ENCODE measurements at places on chromosomes 12 and 14.

DNA sequence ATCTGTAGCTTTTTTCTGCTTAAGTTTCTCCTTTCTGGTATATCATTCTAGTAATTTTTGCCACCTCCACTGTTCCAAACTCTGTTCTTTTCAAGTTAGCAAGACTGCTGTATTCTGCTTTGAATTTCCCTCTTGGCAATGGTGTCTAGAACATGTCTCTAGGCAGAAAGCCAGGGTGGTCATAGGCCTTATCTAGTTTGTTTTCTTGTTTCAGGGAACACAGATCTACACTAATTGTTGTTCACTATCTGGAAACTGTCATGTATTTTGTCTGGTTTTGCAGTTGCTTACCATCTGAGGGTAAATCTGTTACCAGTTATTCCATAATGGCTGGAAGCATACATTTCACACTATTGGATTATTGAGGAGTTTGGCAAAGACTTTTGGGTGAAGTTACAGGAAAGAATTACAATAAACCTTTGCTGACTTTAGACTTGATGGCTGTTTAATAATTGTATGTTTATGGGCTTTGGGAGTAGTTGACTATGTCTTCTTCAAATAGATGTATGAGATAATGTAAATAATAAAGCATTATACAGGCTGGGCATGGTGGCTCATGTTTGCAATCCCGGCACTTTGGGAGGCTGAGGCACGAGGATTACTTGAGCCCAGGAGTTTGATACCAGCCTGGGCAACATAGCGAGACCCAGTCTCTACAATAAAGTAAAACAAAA, 41.4 kb downstream of the FUT8 start:
- DNase-seq = no peak

- DNase-seq = no peak
These were observed 47.9 kb downstream of the GPR135 start for GRCh38 chr14:59417311-59417710.

- no peak for DNase-seq
These were observed 62.3 kb downstream of the SINHCAF start for GRCh38 chr12:31263661-31264060.

DNA sequence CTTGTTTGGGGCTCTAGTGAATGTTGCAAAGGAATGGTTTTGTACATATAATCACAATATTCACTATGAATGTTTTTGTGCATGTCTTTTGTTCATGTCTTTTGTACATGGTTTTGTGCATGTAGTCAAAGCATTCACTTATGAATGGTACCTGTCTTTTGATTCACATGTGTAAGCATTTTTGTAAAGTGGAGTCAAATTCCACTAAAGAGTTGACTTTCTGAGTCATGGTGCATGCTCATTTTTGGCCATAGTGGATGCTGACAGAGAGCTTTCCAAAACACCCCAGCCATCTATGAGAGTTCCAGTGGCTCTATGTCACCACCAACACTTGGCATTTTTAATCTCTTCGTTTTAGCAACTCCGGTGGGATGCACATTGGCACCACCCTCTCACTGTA, 1185.9 kb upstream of the TMEM132C start:
- no peak for DNase-seq

- no peak for DNase-seq
These were observed 162.1 kb upstream of the AVPR1A start for GRCh38 chr12:63313139-63313538.

DNA sequence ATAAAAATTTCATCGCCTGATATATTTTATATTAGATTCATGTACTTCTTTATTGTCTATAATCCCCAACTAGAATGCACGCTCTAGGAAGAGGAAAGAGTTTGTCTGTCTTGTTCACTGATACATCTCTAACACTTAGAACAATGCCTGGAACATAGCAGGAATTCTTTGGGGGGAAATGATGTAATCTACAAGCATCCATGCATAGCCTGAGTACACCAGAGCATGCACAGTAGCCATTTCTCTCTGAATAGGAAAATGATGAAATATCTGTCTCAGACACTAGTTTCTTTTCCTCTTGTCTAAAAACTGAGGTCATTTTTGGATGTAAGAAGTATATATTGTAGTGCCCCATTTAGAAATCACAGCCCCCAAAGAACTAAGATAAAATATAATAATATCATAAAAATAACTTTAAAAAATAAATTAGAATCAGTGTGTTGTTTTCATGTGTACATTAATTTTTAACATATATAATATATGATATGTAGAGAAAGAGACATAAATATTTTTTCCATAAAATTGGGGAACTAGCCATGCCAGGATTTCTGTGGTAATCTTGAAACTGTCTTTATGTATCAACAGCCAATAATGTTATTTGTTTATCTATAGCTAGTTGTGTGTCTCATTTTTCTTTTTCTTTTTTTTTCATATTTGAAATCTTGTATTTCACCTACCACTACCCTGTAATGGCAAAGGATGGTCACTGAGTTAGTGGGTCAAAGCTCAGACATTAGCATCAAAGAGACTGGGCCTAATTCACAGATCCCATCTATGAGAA, 155.6 kb upstream of the TMCC3 start:
- no peak for DNase-seq

DNA sequence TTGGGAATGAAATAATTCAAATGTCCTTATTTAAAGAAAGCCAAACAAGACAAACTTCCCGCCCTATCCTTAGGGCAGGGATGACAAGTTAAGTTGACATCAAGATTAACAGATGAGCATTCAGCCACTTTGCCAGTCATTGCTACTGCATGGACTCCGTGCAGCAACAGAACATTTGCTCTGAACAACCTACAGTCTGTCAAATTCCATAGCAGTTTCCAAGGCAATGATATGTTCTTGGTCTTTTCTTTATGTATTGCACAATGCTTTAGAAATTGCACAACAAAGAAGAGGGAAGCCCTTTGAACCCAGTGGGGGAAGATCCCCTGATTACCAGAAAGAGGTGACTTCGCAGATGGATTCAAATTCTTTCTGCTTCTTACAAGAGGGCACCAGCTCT, 269.8 kb downstream of the BCAT1 start:
- DNase-seq = no peak

GRCh38 chr14:76782885-76783566, 21.8 kb downstream of the VASH1 start:
- no peak for DNase-seq

- DNase-seq = no peak
These were observed 56.2 kb upstream of the FERMT2 start for GRCh38 chr14:53006931-53007562.

GRCh38 chr14:51908086-51908485, 47.7 kb downstream of the GNG2 start:
- no peak for DNase-seq

- no peak for DNase-seq
These were observed 6.3 kb upstream of the MAP1LC3B2 start for GRCh38 chr12:116552773-116553373.

DNA sequence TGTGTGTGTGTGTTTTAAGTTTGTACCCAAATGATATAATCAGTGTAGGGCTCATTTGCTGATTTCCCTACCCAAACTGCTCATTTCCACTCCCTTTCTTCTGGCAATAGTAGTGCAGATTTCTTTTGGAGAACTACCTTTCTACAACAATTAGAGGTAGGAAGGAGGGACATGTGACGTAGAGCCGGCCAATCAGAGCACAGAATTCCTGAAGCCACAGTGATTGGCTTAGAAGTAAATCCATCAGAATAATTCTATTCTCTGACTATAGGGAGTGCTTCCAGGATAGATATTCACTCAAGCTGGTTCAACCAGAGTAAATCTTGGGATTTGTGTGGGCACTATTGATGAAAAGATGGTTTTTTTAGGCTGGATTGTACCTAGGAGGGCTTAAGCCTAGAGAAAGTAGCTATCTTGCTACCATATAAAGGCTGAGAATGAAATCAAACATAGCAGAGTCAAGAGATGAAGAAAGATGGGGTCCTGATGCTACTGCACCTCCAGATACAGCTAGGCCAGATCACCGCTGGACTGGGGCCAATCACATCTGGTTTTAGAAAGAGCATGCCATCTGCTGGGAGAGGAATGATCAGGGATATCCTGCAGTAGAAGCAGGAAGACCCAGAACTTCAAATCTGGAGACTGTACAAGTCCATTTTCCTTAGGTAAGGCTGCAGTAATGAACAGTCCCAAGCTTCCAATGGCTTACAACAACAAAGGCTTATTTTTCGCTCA, 54.1 kb upstream of the NUAK1 start:
- DNase-seq = no peak

DNA sequence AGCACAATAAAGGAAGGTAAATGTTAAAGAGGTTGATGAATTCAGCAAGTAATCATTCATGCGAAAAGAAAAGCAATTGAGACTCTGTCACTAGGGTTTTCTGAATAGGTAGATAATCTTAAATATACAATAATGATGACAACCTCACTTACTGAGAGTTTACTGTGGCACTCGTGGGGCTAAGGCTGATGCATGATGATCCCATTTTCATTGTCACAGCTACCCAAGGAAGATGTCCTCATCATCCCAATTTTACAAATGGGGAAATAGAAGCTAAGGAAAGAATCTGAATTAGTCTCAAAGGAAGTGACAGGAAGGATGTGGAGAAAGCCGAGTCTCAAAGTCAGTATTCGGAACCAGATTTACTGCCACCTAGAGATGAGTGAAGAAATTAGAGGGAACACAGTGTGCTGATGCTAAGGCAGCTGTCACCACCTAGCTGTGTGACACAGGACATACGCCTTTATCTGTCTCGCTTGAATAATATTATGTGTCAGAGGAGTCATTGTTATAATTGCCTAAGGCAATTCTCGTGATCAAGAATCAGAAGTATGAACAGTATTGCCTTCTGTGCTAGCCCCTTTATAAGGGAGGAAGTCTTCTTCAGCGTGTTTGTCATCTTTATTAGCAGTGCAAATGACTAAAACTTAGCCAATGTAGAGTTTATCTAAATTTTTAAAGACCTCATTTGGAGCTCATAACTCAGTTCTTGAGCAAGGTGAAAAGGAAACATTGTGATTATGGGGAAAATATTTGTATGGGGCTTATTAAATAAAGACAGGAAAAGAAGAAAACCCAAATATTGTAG, 63.2 kb downstream of the ERGIC2 start:
- peak; percentile 2 for DNase-seq

GRCh38 chr14:69763761-69764510, 3.0 kb upstream of the SRSF5 start:
- DNase-seq = no peak

- DNase-seq = no peak
These were observed 14.8 kb upstream of the SLC4A8 start for GRCh38 chr12:51409846-51410245.

DNA sequence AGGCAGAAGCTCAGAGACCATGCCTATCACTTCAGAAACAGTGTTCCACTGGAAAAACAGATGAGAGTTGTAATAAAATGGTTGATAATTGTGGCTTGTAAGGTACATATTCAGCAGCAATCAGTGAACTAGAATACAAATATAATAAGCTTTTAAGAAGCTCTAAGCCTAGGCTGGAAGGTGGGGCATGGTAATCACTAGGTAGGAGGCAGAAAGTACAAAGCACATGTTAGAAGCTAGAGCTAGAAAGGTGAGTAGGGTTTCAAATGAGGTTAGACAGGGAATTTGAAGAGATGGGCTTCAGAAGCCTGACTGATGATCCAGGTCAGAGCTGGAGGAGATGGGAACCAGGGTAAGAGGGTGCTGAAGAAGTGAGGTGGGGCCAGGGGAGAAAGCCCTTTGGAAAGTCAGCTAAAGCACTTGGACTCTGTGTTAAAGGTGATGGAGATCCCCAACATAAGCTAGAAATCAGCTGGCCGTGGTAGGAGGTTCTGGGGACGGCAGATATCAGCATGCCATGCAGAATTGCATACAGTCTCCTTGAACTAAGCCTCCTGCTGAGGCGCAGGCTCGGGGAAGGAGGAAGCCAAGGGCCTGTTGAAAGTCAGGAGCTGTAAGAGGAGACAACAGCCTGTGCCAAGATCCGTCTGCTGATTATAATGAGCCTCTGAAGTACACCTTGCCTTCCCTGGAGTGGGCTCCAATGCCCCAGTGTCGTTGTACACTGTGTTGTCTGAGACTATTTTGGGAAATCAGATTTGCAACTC, 659.4 kb downstream of the BCL11B start:
- no peak for DNase-seq

- DNase-seq = no peak
These were observed 74.6 kb upstream of the OSBPL8 start for GRCh38 chr12:76634133-76634532.

- no peak for DNase-seq
These were observed 98.5 kb downstream of the SINHCAF start for GRCh38 chr12:31227401-31227981.

DNA sequence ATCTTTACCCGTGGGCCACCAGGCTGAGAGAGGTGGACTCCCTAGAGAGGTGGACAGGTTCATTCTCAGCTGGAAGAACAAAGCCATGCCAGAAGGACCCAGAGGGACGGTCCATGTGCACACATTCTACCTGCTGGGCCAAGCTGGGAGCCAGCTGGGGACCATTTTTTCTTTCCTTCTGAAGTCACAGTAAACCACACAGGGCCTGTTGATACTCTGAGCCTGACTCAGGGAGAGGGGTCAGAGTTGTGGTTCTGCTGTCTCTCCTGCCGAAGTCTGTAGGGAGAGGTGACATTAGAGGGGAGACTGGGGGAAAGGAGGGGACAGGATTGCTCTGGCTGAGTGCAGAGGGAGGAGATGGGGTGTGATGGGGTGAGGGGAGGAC, 148.6 kb downstream of the TSPAN9 start:
- no peak for DNase-seq

DNA sequence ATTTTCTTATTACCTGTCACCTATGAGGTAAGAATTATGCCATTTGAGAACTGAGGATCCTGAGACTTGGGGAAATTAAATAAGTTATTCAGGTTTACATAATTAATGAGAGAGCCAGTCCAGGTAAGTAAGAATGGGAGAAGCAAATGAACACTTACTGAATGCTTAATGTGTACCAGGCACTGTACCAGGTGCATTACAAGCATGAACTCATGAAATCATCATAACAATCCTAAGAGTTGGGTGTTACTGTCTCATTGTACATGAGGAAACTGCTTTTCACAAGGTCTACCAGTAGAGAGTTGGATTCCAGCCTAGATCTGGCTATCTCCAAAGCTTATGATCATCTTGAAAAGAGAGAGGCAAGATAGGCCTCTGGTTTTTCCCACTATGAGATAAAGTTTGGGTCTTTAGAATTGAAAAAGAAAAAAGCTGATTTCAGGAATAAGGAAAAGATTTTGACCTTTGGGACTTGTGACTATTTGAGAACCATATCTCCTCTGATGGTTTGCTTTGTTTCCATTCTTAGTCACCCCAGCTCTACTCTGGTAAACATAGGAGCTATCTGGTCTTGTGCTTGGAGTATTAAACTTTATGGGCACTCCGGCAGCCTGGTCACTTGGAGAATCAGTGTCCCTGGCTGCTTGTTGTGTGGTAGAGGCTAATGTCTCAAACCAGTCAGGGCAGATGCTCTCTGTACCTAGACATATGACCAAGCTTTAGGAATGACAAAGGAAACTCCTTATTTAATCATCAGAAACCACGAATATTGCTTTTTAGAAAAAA, 48.0 kb downstream of the PTHLH start:
- no peak for DNase-seq

- DNase-seq = no peak
These were observed 5.3 kb upstream of the PLEKHG3 start for GRCh38 chr14:64698903-64699302.

- peak; percentile 4 for DNase-seq
These were observed 567 bp downstream of the FUT8 start for GRCh38 chr14:65412856-65413738.

GRCh38 chr12:62912644-62913043, 22.3 kb downstream of the PPM1H start:
- DNase-seq = no peak
